ENCODE measurements at places on chromosomes 3 and 15.

GRCh38 chr3:183375337-183375736 is 53.1 kb downstream of the MCF2L2 start:
- DNase-seq = no peak

GRCh38 chr3:47571391-47572175 is 7.1 kb downstream of the CSPG5 start:
- DNase-seq = no peak

DNA sequence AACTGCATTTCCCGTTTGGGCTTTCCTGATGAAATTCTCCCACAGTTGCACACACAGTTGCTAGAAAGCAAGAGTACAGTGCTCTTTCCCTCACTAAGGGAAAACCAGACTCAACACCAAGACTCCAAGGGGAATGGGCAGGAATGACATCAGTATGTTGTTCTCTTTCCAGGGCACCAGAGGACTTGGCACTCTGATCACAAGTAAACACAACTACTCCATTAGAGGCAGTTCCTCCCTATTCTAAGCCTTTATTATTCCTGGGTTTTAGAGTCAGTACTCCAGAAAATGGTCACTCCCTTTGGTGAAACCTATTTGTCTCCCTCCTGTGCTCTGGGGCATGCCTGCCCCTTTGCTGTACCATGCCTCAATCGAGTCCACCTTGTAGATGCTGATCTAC is 52.3 kb upstream of the VGLL4 start:
- no peak for DNase-seq

- no peak for DNase-seq
Measured at GRCh38 chr3:53163444-53164387, 2.7 kb downstream of the PRKCD start.

GRCh38 chr15:91956026-91956723 is 102.7 kb downstream of the SLCO3A1 start:
- no peak for DNase-seq

- no peak for DNase-seq
Measured at GRCh38 chr3:141578202-141578973, 91.6 kb downstream of the RASA2 start.

GRCh38 chr3:153219146-153219545 is 57.1 kb downstream of the RAP2B start:
- no peak for DNase-seq

GRCh38 chr15:60824196-60824595 is 345.3 kb upstream of the ICE2 start:
- no peak for DNase-seq
